ENCODE measurements at places on chromosomes 6 and 20.
A peak's percentile ranks its signal among the peaks of the same experiment; 100 is the strongest.

DNA sequence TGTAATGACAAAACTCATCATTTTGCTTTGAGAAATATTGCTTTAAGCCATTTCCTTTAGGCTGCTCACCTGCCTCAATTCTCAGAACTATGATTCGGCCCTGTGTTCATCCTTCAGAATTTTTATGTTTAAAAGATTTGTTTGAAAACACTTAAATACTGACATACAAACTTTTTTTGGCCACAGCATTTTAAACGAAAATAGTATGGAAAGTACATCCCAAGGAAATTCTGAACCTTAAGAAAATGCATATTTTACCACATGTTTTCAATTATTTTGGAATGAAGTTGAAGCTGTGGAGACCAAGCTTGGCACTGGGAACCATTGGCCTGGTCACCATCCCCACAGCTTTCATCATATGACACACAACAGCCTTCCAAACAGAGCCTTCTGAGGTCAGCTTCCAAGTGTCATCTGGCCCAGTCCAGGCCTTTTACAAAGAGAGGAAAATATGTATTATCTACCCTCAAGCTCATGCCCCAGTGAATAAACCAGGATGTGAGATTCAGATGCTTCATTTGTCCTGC is 83.3 kb downstream of the SOD2 start:
- peak; percentile 16 for DNase-seq

- DNase-seq: no peak
Measured at GRCh38 chr6:34987506-34987905, 98.5 kb downstream of the ANKS1A start.

- no peak for DNase-seq
Measured at GRCh38 chr6:142874676-142875075, 70.3 kb downstream of the HIVEP2 start.

DNA sequence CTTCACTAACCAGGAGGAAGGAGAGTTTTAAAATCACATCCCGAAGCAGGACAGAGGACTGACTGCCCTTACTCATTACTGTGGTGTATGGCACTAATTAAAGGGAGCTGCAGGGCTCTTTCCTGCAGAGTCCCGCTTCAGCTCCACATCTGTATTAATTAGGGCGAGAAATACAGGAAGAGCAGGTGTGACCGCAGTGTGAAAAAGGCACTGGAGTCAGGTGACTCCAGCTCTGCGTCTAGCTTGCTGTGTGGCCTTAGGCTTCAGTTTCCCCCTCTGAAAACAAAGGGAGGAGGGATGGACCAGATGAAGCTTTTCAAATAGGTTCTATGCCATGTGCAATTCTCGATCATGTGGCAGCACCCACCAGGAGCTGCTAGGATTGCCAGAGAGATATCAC is 34.0 kb downstream of the KIAA1755 start:
- DNase-seq: no peak

- DNase-seq: peak; percentile 81
Measured at GRCh38 chr20:31560094-31560745, 44.9 kb upstream of the ID1 start.

DNA sequence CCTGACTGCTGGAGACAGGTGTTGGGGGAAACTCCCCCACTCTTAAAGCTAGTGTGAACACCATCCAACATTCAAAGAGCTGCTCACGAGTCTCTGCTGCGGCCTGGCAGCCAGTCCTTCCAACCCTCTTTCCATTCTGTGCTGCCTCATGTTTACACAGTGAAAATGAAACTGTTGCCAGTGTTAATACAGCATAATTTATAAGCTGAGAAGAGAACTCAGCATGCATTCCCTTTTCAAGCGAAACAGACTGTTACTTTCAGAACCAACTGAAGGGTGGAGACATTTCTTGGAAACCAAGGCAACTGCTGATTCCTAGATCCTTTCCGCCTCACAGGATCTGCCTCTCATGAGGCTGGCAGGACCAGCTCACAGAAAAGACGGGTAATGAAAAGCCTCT is 533.8 kb upstream of the ID4 start:
- DNase-seq: no peak

Measured in fibroblast of skin of right biceps (primary cell).